Right lung (tissue), 10 donors: ENCODE measurements at places on chromosomes 5 and 9. TPM values are rescaled to one million over a fixed set of nuclear protein-coding genes. Genes with fewer than 3 reads are reported as not detected.
A peak's percentile ranks its signal among the peaks of the same experiment; 100 is the strongest.

- DNase-seq: no peak
Measured at GRCh38 chr9:27202056-27202455, 93.0 kb downstream of the TEK start.

- DNase-seq: no peak
Measured at GRCh38 chr5:67404256-67405100, 207.9 kb upstream of the CD180 start.

DNA sequence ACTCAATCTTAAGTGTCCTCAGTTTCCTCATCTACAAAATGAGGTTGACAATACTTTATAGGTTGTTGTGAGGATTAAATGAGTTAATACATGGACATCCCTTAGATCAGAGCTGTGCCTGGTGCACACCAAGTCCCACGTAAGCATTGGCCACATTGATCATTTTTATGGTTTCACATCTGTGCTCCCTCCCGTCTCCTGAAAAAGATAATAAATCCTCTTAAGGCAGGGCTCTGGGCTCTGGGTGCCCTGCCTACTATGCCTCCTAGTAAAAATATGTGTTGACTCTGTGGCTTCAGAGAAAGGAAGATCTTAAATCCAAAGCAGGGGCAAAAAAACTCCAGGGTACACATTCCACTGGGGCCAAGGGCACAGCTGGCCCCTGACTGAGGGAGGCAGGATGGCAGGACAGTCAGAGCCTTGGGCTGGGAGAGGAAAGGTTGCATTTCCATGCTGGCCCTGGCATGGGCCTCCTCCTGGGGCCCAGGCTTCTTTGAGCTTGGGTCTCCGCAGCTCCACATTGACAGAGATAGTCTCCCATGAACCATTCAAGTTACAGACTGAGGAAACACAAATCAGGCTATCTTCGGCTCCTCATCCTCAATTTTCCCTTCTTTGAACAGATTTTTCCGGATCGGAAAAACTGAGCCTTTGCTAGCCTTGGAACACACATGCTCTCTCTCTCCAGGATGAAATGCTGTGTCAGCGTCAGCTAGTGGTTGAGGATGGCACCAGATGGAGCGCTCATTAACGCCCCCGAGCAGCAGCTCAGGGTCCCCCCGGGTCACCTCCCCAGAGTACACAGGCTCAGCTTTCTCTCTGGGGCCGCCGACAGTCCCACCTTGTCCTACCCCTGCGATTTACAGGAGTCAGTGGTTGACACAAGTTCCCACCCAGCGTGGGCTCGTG lies 22.4 kb upstream of the KIF12 start:
- DNase-seq: no peak

GRCh38 chr5:42143361-42143760 lies 218.3 kb downstream of the FBXO4 start:
- DNase-seq: no peak

GRCh38 chr9:137639303-137640051 lies 20.7 kb downstream of the EHMT1 start:
- peak; percentile 16 for DNase-seq

GRCh38 chr9:77370064-77370463 lies 192.7 kb downstream of the VPS13A start:
- no peak for DNase-seq

DNA sequence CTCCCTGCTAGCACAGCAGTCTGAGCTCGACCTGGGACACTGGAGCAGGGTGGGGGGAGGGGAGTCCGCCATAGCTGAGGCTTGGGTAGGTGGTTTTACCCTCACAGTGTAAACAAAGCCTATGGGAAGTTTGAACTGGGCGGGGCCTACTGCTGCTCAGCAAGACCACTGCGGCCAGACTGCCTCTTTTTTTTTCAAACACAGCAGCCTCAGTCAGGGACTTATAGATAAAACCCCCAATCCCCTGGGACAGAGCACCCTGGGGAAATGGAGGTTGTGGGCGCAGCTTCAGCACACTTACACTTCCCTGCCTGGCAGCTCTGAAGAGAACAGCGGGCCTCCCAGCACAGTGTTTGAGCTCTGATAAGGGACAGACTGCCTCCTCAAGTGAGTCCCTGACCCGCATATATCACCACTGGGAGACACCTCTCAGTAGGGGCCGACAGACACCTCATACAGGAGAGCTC lies 151.1 kb upstream of the APC start:
- no peak for DNase-seq

DNA sequence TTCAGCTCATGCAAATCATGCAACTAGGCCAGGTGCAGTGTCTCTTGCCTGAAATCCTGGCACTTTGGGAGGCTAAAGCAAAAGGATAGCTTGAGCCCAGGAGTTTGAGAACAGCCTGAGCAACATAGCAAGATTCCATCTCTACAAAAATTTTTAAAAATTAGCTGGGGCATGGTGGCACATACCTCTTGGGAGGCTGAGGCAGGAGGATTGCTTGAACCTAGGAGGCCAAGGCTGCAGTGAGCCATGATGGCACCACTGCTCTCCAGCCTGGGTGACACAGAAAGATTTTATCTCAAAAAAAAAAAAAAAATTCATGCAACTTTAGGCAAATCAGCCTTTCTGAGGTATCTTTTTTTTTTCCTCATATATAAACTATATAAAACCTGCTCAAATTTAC lies 35.6 kb upstream of the CCNB1 start:
- no peak for DNase-seq

DNA sequence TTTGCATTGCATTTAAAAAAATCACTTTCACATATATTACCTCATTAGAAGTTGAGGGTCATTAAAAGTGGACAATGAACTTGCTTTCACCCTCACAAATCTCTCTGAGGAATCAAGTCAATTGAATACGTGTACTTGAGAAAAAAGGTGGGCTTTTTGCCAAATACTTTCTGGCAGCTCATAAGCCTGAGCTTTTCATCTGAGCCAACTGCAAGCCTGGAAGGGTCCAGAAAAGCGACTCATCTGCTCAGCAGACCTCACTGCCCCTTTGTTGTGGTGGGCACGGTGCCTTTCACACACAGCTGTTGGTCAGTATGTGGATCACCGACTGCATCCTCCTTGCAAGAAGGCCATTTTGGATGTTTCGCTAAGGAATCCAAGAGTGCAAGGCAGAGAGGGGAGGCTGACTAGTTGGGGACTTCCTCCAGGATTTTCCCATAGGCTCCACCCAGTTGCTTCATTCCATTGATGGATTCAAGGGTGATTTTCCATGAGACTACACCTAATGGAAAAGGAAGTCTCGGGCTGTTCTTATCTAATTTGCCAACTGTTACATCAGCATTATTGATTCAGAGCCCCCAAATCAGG lies 564.7 kb downstream of the PDE4D start:
- DNase-seq: peak; percentile 68

GRCh38 chr5:167812871-167813270 lies 478.6 kb upstream of the WWC1 start:
- no peak for DNase-seq

- DNase-seq: no peak
Measured at GRCh38 chr5:107783551-107783950, 112.8 kb upstream of the EFNA5 start.

DNA sequence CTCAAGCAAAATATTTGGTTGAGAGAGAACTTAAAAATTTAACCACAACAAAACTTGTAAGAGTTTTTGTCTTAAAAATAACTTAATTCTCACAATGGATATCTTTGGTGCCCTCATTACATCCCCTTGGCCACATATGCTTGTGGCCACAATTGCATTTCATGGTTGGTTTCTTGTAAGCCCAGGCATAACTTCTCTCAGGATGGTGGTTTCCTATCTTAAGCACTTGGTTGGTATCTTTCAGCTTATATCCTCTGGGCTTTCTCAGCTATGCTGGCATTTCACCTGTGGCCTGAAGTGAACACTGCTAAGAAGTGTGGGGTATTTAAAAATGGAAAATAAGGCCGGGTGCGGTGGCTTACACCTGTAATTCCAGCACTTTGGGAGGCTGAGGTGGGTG lies 212.4 kb upstream of the MEF2C start:
- no peak for DNase-seq

GRCh38 chr5:8805653-8806052 lies 740.2 kb downstream of the SEMA5A start:
- no peak for DNase-seq

DNA sequence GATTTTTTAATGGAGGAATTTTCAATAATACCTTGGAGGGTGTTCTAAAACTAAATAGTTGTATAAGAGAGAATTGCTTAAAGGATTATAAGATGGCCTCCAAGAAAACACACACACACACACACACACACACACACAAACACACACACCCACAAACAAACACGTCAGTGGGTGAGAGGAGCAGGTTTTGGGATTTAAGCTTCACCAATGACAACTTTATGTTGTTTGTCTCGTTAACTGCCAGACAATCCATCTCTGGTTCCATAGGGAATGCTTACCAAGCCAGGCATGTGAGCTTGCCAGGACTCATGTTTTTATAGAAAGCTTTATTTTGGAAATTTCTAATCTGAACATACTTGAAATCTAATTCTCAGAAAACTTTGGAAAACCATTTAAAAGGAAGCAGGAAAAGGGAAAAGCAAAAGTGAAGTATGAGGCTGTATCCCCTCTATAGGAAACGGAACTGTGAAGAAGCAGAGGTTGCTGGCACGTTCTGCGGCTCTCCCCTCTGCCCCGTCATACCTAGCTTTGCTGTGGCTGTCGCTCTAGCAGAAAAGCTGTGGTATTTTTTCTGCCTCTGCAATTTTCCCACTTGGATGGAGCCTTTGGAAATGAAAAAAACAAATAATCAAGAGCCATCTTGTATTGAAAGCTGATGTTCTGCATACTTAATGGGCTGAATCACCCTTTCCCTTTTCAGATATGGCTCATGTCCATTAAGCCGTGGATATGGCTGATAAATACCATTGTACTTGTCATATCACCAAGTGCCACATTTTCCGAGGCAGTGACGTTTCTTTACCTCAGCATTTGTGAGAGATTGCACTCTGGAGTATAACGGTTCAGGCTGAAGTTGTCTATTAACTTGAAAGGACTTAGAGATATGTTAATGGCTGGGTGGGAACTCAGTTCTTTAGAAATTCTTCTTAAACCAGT lies 112.7 kb downstream of the NTRK2 start:
- DNase-seq: no peak

DNA sequence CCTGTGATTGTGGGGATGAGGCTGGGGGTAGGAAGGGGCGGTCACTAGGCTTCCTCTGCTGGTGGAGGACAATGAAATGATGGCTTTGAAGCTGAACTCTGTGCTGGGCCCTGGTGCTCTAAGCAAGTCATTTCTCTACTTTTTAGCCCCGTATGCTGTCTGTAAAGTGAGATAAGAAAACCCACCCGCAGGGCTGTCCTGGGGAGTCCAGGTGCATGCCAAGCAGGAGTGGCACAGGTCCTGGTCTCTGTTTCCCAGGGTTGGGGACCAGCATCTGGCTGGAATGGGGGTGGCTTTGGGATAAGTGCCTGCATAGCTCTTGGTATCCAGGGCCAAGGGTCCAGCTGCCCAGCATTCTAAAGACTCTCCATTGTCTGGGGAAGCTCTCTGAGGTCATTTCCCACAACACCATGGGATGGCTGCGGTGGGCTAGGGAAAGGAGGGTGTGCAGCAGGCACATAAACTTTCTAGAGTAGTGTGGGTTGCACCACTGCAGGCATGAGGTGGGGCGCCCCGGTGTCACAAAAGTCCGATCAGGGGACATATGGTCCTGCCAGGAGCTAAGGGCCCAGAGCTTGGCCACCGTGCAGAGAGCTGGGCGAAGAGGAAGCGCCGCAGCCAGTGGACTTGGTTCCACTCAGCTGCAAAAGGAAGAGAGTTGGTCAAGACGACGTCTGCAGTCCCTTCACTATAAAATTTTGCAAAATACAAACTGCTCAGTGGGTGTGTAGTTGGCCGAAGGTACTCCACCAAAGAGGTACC lies 25.6 kb upstream of the GTF3C5 start:
- no peak for DNase-seq

- no peak for DNase-seq
Measured at GRCh38 chr5:174491761-174492350, 232.5 kb upstream of the MSX2 start.

- DNase-seq: no peak
Measured at GRCh38 chr5:9681706-9682105, 51.6 kb upstream of the TAS2R1 start.

DNA sequence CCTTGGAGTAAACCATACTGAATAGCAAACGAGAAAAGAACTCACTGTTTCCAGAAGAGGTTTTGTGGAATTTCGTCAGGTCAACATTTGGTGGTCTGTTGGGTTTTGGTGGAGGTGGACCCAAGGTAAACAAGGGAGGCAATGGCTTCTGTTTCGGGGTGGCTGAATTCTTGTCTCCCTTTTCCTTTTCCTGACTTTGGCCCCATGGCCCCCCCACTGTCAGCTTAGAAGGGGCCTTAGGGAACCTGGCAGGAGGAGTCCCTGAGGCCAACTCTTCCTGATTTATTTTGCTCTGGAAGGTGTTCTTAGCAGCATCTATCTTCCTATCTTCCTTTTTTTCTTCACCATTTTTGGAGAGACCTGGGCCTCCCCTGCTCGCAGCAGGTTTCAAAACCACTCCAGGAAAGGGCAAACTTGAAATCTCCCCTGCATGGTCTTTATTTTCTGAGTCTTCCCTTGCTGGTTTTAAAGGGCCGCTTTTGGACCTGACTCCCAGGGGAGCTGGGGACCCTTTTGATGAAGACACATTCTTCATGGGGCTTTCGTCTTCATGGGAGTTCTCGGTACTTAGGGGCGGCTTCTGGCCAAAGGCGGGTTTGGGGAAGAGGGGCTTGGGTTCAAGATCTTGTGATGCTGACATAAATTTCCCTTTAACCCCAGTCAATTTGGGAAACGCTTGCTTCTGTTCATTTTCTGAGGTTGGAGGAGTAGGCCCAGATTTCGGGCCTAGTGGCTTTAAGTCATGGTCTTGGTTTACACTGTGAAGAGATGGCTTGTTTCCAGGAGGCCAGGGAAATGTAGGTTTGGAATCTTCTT lies 17.4 kb downstream of the FYB1 start:
- DNase-seq: no peak

- DNase-seq: no peak
Measured at GRCh38 chr5:158699298-158699880, 400.3 kb downstream of the EBF1 start.

- DNase-seq: no peak
Measured at GRCh38 chr5:76674330-76675066, 41.4 kb upstream of the F2R start.

DNA sequence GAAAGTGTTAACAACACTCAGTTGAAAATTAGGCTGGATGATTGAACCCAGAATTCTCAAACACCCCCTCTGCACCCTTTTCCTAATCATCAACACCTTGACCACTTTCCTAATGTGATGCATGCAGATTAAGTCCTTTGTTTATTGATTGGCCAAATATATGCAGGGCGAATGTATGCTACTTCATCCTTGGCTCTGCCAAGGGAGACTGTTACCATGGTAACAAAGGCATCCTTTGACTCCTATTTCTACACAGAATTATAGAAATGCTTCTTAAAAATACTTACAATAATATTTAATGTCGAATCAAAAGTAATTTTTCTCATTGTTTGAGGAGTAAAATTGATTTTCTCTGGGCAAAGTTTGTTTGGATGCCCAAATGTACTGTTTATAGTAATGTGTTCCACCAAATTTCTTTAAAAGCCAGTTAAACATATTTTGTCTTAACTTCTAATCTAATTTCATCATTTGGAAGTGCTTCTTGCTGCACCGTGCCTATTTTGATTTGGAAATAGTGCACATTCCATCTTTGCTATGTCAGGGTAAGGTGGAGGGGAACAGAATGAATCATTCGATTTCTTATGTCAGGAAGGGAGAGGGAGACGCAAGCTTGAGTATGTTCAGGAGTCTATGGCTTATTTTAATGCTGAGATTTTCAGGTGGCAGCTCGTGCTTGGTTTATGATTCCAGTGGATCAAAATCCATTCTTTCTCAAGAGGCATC lies 1384.3 kb upstream of the WWC1 start:
- DNase-seq: no peak

KIF20A gene
- polyA plus RNA-seq: 38.8 TPM

TPPP gene
- polyA plus RNA-seq: 6.4 TPM

MAN1B1 gene
- 63.2 TPM for polyA plus RNA-seq

IL3 gene
- polyA plus RNA-seq: not detected

PTPA gene
- polyA plus RNA-seq: 167 TPM

CYLC2 gene
- polyA plus RNA-seq: not detected

PCAT7 gene
- 1.0 TPM for polyA plus RNA-seq

HBEGF gene
- 7.2 TPM for polyA plus RNA-seq
